Activated CD4-positive, alpha-beta T cell treated with anti-CD3 and anti-CD28 coated beads, Interleukin-2, amount 50 U/mL, for 48 hours (primary cell): ENCODE measurements at places on chromosomes 13 and 19.

DNA sequence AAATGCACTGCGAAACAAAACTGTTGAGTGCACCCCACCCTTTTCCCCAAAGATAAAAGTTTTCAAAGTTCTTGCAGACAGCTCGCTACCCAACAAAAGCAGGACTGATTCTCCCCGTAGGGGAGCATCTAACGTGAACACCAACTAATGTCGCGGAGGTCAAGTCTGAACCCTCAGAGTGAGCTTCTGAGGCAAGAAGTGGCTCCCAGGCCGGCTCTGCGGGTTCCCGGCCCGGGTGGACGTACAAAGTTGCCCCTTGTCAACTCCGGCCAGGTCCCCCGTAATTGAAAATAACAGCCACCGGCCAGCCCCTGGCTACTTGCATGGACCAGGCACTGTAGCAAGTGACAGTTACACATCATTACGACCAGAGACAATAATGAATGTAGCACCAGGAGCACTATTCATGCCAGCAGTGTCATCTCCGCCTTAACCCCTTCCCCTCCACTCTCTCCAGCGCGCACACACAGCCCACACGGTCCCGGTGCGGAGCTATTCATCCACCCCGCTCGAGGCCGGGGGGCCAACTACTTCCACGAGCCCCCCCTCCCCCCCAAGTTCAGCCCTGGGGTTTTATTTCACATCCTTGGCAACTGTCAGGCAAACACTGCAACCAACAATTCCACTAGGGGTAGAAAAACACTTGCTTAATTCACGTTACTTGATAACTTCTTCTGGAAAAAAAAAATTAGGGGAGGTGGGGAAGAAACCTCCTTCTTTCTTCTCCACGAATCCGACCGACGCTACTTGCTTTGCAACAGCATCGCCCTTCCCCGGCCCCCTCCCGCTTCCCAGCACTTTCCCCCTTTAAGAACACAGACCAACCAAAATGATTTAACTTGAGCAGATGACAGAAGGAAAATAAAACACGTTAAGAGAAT is 1.2 kb downstream of the KLF12 start:
- peak; percentile 54 for DNase-seq

DNA sequence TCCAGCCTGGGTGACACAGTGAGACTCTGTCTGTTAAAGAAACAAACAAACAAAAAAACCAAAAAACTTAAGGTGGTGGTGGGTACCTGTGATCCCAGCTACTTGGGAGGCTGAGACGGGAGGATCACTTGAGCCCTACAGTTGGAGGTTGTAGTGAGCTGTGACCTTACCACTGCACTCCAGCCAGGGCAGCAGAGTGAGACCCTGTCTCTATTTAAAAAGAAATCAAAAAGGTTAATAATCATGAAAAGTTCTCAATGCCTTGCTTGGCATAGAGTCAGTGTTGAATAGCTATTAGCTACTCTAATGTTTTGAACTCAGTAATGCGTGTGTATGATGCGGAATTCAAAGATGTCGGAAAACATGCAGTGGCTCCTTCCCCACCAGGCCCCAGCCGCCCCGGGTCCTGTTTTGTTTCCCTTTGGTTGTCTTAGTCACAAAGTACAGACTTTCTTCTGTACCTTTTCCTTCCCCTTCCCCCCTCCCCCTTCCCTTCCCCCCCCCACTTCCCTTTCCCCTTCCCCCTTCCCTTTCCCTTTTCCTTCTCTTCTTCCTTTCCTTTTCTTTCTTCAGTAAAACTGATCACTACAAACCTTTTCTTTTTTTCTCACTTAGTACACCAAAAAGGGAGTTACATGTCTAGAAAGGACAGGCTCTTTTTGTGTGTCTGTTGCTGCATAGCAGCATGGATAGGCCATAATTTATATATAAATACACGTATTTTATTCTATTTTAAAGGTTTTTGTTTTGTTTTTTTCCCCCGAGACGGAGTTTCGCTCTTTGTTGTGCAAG is 35.2 kb downstream of the DNM2 start:
- no peak for DNase-seq

DNA sequence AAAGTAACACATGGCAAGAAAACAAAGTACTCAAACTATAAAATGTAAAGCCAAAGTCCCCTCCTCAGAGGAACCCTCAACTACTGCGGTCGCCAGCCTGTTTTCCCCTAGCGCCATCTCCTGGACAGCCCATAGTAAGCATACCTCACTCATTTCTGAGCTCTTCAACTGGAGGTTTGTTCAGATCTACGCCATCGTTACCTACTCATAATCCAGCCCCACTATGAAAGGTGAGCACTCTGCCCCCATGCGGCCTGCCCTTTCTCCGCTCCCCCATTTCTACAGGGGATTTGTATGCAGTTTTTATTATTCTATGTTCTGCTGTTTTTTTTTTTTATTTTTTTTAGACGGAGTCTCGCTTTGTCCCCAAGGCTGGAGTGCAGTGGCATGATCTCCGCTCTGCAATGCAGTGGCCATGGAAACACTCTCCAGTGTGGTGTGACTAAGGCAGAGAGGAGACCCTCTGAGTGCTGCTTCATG is 26.2 kb downstream of the OPA3 start:
- peak; percentile 73 for DNase-seq

DNA sequence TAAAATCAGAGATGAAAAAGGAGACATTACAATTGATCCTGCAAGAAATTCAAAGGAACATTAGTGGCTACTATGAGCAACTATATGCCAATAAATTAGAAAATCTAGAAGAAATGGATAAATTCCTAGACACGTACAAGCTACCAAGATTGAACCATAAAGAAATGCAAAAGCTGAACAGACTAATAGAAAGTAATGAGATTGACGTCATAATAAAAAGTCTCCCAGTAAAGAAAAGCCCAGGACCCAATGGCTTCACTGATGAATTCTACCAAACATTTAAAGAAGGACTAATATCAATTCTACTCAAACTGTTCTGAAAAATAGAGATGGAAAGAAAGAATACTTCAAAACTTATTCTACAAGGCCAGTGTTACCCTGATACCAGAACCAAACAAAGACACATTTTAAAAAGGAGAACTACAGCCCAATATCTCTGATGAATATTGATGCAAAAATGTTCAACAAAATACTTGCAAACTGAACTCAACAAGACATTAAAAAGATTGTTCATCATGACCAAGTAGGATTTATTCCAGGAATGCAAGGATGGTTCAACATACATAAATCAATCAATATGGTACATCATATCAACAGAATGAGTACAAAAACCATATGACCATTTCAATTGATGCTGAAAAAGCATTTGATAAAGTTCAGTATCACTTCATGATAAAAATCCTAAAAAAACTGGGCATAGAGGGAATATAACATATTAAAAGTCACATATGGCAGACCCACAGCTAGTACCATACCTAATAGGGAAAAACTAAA is 35.8 kb downstream of the UQCRFS1 start:
- DNase-seq = no peak

GRCh38 chr19:41433171-41433570 is 6.0 kb upstream of the B3GNT8 start:
- DNase-seq = no peak

- DNase-seq = peak; percentile 76
Observed at GRCh38 chr19:18846862-18847548, 15.2 kb downstream of the UPF1 start.

GRCh38 chr13:41065078-41065477 is 3.8 kb downstream of the WBP4 start:
- DNase-seq = no peak

GRCh38 chr13:45695198-45695730 is 6.9 kb upstream of the CBY2 start:
- DNase-seq = peak; percentile 20

- peak; percentile 63 for DNase-seq
Observed at GRCh38 chr13:41470196-41470595, 12.8 kb downstream of the RGCC start.

- peak; percentile 91 for DNase-seq
Observed at GRCh38 chr19:48325265-48325910, at the start of gene EMP3. EMP3 (plus strand) TSS chr19:48325552; CDS start chr19:48326845, 1,293 bp downstream.

GRCh38 chr13:51550151-51550550 is 34.1 kb upstream of the WDFY2 start:
- no peak for DNase-seq

- no peak for DNase-seq
Observed at GRCh38 chr13:35765366-35765765, 288.9 kb upstream of the MAB21L1 start.
